Mammary epithelial cell (primary cell): ENCODE measurements at places on chromosomes 5 and 9. TPM values are rescaled to one million over a fixed set of nuclear protein-coding genes. Genes with fewer than 3 reads are reported as not detected.

- no peak for DNase-seq
Observed at GRCh38 chr5:156094001-156094400, 233.0 kb upstream of the SGCD start.

The GPSM1 gene
- total RNA-seq: 34.3 TPM

DNA sequence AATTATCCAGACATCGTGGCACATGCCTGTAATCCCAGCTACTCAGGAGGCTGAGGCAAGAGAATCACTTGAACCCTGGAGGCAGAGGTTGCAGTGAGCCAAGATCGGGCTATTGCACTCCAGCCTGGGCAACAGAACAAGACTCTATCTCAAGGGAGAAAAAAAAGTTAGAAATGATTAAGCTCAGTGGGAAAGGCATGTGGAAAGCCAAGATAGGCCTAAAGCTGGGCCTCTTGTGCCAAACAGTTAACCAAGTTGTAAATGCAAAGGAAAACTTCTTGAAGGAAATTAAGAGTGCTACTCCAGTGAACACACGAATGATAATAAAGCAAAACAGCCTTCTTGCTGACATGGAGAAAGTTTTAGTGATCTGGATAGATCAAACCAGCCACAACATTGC, 43.0 kb downstream of the TBCA start:
- no peak for DNase-seq

DNA sequence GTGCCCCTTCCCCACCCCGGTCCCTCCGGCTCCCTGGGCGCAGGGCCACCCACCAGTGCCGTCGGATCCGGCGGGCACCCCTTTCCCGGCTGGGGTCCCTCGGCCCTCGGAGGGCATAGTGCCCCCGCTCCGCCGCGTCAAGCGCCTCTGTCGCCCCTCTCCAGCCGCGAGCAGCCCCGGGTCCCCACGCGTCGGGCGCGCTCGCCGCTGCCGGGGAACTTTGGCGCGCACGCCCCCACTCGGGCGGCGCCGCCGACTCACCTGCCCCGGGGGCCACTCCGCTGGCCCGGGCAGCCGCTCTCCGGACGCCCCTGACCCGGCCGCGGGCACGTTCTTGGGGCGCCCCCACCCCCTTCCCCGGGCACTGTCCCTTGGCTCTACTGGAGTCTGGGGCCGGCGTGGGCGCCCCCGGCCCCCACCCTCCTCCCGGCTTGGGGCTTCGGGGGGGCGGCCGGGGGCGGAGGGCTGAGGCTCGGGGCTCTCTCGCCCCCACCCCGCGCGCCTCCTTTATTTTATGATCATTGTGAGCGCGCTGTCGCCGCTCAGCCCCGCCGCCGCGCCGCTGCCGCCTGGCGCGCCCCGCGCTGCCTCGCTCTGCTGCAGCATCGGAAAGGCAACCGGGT, 1.1 kb upstream of the FAM78A start:
- DNase-seq: no peak

GRCh38 chr5:173205916-173206315, 29.1 kb downstream of the NKX2-5 start:
- DNase-seq: no peak

The SLC1A1 gene
- 5.3 TPM for total RNA-seq

The SPATA24 gene
- 5.4 and 7.5 TPM in 2 replicates for total RNA-seq

DNA sequence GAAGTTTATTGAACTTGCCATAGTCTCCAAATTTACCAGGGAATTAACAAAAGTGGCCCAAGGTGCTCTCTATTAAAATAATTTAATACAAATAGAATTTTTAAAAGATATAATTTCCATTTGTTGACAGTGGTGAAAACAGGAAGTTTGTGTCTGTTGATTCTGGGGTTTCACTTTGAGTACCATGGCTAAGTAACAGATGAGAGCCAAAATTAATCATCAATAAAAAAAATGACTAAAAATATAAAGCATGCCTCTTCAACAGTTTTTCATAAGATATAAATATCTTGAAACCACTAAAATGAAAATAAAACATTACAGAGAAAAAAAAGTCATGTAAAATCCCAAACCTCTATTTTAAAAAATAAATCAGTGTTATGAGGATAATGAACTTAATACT, 49.8 kb downstream of the SGCD start:
- DNase-seq: no peak

The SH3PXD2B gene
- 13.0 and 25.1 TPM in 2 replicates for total RNA-seq

GRCh38 chr9:103304797-103305196, 309.7 kb downstream of the CYLC2 start:
- no peak for DNase-seq

The NFIB gene
- total RNA-seq: 96.9 TPM

GRCh38 chr5:3601061-3601710, 5.6 kb downstream of the IRX1 start:
- DNase-seq: peak; percentile 51

- DNase-seq: no peak
Observed at GRCh38 chr5:3153226-3153858, 401.9 kb upstream of the IRX2 start.

GRCh38 chr9:14351221-14351836, 37.4 kb upstream of the NFIB start:
- DNase-seq: peak; percentile 28

The ASTN2 gene
- 0.13 and 0.56 TPM in 2 replicates for total RNA-seq

The GPR150 gene
- total RNA-seq: not detected in 2 replicates

- DNase-seq: peak; percentile 66
Observed at GRCh38 chr5:140591747-140592372, 27.2 kb downstream of the SLC35A4 start.

GRCh38 chr9:95822015-95822414, 53.5 kb upstream of the ERCC6L2 start:
- DNase-seq: no peak

The PCDHB7 gene
- 0.67 TPM for total RNA-seq

The PTPRD gene
- total RNA-seq: 0.27 and 0.33 TPM in 2 replicates

- no peak for DNase-seq
Observed at GRCh38 chr9:21993007-21993406, 1.2 kb downstream of the CDKN2A start.

The CENPK gene
- total RNA-seq: 4.8 TPM

DNA sequence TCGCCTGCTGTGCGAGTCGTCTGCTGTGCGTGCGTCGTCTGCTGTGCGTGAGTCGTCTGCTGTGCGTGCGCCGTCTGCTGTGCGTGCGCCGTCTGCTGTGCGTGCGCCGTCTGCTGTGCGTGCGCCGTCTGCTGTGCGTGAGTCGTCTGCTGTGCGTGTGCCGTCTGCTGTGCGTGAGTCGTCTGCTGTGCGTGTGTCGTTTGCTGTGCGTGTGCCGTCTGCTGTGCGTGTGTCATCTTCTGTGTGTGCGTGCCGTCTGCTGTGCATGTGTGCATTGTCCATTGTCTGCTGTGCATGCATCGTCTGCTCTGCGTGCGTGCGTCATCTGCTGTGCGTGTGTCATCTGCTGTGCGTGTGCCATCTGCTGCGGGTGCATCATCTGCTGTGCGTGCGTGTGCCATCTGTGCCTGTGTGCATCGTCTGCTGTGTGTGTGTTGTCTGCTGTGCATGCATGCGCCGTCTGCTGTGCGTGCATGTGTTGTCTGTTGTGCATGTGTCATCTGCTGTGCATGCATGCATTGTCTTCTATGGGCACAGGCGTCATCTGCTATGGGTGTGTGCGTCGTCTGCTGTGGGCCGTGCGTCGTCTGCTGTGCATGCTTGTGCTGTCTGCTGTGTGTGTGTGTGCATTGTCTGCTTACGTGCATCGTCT, 68.6 kb upstream of the IRX4 start:
- DNase-seq: no peak

DNA sequence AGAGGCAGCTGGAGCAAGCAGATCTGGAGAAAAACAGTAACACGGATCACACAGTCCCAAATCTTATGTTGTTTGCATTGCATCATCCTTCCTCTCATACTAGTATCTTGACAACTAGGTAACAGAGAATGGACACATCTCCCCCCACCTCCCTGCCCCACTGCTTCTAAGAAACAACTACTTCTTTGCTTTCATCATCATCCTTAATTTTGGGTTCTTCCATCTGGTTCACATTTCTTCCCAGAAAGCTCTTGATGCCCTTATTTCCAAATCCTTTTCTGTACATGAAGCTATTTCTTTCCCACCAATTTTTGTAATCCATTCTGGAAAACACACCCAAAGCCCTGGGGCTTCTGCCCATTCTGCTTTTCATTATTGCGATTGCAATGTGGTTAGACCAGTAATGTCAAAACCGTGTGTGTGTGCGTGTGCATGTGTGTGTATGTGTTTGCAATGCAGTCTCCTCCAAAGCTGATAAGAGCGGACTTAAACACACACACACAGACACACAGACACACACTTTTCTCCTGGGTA, 254.7 kb upstream of the SLC30A5 start:
- DNase-seq: no peak

DNA sequence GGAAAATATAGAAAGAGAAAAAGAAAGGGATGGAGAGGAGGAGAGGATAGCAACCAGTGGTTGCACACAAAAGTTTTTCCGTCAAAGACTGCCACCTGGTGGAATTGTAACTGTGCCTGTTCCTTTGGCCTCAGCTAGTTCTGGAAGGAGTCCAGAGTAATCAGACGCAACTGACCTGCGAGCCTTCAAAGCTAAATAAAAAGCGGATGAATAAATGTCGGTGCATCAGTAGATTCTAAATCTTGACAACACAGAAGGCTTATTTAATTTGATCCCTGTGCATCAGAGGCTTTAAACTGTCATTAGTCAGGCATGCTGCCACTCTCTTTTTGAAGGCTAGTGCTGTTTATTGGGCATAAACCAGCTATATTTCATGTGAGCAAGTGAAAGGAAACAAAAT, 132.9 kb upstream of the ACO1 start:
- DNase-seq: peak; percentile 51

DNA sequence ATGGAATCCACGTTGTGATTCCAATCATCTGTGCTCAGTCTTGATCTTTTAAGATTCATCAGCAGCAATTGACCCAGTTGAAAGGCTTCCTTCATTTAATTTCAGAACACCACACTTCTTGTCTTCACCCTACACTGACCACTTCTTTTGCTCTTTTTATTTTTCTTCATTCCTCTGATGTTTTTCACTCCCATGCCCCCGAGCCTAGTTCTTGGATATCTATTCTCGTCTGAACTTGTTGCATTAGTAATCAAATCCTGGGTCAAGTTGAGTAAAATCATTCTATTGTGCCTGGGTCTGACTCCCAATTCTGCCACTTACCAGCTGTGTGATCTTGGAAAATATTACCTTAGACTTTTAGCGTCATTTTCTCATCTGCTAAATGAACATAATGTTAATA, 356.5 kb downstream of the CDH12 start:
- peak; percentile 76 for DNase-seq

DNA sequence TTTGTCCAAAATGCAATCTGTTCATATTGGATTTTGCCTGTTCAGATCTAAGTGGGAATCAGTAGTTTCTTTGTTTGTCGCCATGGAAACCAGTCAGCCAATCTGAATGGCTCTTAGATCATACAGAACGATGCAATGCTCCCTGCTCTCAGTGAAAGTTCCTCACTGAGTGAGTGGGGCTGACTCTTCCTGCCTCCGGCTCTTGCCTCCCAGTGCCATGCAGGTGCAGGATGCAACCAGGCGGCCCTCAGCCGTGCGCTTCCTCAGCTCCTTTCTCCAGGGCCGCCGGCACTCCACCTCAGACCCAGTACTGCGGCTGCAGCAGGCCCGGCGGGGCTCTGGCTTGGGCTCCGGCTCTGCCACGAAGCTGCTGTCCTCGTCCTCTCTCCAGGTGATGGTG, at the start of gene PTPDC1:
TSS of gene PTPDC1 (plus strand) at position 151 of the 400 bp plus-strand sequence. CDS start at position 218, 67 bp downstream.
- DNase-seq: peak; percentile 9

The PHF24 gene
- 0.24 and 0.67 TPM in 2 replicates for total RNA-seq

- DNase-seq: no peak
Observed at GRCh38 chr5:158953929-158954534, 145.7 kb downstream of the EBF1 start.

DNA sequence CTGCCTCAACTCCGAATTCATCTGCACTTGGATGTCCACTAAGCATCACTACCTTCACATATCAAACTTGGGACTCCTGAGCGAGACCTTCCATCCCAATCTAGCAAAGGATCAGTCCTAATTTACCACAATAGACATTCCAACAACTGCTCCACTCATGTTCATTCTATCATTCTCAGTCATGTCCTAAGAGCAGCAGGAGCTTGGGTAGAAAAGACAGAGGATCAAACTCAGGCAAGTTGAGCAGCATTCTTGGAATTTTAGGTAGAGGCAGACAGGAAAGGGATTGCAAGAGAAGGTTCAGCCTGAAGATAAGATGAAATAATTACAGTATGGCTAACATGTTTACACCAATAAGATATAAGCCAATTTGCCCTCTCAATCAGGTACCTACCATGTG, 51.7 kb downstream of the AUH start:
- DNase-seq: no peak

DNA sequence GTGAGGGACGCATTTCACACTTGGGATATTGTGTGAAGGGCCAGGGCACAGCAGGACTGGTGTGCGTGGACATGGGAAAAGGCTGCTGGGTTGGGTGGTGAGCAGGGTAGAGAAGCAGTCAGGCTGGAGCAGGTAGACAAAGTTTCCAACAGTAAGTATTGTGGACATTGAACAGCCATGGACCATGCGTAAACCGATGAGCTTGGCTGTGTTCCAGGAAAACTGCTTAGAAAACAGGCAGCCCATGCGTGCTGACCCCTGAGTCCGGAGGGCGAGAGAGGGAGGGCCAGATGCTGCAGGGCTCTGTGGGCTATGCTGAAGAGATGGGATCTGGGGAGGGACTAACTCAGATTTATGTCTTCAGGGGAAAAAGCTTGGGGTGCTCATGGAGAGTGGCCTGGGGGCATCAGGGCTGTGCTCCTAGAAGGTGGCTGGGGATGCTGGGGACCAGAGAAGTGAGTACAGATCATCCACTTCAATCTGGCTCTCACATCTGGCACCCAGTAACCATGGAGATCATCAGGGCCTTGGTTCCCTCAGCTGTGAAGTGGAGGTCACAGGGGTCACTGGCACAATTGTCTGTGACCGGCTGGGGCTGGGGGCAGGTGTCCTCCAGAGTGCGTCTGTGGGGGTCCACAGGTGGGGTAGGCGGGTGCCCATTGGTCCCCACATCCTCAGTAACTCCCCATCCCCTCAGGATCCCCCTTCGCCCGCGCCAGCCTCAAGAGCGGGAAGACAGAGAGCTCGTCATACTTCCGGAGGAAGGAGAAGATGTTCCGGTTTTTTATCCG, 93.3 kb downstream of the CACNA1B start:
- no peak for DNase-seq

- DNase-seq: no peak
Observed at GRCh38 chr5:2185646-2186471, 303.1 kb upstream of the IRX4 start.

GRCh38 chr9:116437411-116438370, 249.4 kb upstream of the TRIM32 start:
- DNase-seq: no peak

The PCDHGA5 gene
- total RNA-seq: 0.61 and 0.80 TPM in 2 replicates

The TNFSF15 gene
- 1.3 TPM for total RNA-seq
